Osteoblast (primary cell): ENCODE measurements at places on chromosomes 2 and 18. TPM values are rescaled to one million over a fixed set of nuclear protein-coding genes. Genes with fewer than 3 reads are reported as not detected.

Gene GGCX
- total RNA-seq, result 40.9 and 52.5 TPM in 2 replicates

Gene DAW1
- under 0.01 TPM in 1 of 2 replicates, not detected in the other for total RNA-seq

Gene CCL20
- 1.1 and 1.2 TPM in 2 replicates for total RNA-seq

Gene ATOH8
- total RNA-seq, result 18.6 and 35.1 TPM in 2 replicates

Gene SLC16A14
- total RNA-seq, result under 0.01 and 0.29 TPM in 2 replicates

Gene EVX2
- under 0.01 TPM in 1 of 2 replicates, not detected in the other for total RNA-seq

Gene LRATD1
- 5.8 and 10.0 TPM in 2 replicates for total RNA-seq

Gene ACTG2
- 0.72 TPM in 1 of 2 replicates, not detected in the other for total RNA-seq

Gene SPP2
- total RNA-seq, result not detected in 2 replicates

Gene GRHL1
- 0.29 and 0.36 TPM in 2 replicates for total RNA-seq

Gene ARHGAP25
- total RNA-seq, result under 0.01 and 0.29 TPM in 2 replicates

Gene EMX1
- not detected in 2 replicates for total RNA-seq

Gene CD28
- total RNA-seq, result not detected in 2 replicates

Gene IL18RAP
- not detected in 2 replicates for total RNA-seq

Gene SERPINB2
- total RNA-seq, result 0.72 and 1.8 TPM in 2 replicates

DNA sequence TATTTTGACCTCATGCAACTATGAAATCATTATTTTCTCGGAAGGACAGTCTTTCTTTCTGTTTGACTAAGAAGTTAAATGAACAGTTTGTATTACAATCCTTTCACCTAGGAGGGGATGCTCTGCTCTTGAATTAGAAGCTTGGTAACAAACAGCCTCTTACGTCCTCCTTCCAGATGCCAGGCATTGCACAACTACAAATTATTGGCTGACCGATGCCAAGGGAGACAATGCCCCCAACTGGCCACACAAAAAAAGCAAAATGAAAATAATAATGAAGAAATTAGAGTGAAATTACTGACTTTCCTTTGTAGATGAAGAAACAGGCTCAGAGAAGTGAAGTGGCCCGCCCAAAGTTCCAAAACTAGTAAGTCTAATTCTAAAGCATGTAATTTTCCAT, 177.9 kb downstream of the CYRIA start:
- H3K4me3 ChIP-seq, result no peak overlapping the region
- no peaks in the 10 kb centered on the region for H3K36me3 ChIP-seq
- DNase-seq, result no peak

DNA sequence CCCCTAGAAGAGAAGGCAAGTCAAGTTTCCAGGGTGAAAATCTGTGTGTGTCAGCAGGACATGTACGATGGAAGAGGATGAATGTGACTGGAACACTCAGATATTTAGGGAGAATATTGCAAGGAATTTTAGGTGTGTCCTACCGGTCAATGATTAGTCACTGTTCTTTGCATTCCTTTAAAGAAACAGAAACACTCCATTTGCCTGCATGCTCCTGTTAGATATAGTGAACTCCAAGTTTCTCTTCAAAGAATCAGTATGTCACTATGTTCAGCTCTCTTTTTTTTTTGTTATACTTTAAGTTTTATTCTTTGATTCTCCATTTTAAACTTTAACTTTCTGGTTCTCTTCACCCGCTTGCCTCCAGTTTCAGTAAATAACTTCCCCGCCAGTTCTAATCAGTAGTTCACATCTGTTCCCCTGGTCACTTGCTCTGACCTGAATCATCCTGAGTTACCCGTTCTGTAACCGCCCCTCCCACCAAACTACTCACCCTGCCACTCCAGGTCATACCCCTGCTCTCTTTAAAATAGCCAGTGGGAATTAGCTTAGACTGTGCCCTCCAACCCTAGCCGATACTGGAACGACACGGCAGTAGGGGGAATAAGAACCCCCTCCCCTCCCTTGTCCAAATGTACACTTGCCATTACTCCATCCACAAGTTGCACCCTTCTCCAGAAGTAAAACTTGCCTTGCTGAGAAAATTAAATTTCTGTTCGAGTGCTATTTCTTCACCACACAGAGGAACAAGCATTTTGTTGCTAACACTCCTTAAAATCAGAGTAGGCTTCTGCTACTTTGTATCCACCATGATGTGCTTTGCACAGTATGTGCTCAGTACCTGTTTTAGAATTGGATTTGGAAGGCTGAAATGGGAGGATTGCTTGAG, 268.4 kb downstream of the METTL4 start:
- H3K27me3 ChIP-seq, result no peaks in the 10 kb centered on the region
- peaks cover 7% of the 10 kb centered on the region for H3K4me1 ChIP-seq
- H3K27ac ChIP-seq, result no peak overlapping the region
- no peaks in the 10 kb centered on the region for H3K36me3 ChIP-seq
- no peak overlapping the region for H3K4me3 ChIP-seq
- no peak for DNase-seq

DNA sequence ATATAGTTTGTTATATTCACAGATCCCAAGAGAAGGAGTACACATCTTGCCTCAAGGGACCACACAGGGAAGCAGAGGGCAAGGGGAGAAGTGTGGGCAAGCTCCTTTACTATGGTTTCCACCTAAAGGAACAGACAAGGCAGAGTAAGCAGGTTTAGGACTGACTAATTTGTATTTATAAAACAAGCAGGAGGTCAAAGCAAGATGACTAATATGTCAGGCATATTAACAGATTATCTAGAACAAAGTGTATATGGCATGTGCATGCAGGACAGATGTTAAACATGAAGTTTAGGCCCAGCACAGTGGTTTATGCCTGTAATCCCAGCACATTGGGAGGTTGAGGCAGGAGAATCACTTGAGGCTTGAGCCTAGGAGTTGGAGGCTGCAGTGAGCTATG, 3.7 kb upstream of the LRP2 start:
- DNase-seq, result no peak
- no peak overlapping the region for H3K4me3 ChIP-seq
- no peak overlapping the region for H3K27ac ChIP-seq
- no peaks in the 10 kb centered on the region for H3K36me3 ChIP-seq

- no peaks in the 10 kb centered on the region for H3K4me1 ChIP-seq
- H3K4me3 ChIP-seq, result no peak overlapping the region
- no peaks in the 10 kb centered on the region for H3K36me3 ChIP-seq
- no peak for DNase-seq
- H3K27me3 ChIP-seq, result peaks cover 3% of the 10 kb centered on the region
These were observed 118.7 kb downstream of the CYP26B1 start for GRCh38 chr2:72028996-72029395.

DNA sequence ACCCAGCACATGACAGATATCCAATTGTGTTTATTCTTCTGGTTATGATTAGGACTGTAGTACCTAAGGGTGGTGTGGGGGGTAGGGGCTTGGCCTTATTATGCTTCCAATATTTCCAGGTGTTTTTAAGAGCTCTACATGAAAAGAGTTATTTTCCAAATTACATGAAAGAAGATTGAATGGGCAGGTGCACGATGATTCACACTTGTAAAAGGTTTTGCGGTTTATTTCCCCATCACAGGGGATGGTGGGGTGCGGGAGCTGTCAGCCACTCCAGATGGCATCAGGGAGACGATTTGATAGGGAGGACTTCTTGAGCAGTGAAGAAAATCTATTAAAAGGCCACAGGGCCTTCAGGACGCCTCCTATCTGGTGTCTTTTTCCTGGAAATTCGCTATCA, 15.1 kb upstream of the CCBE1 start:
- no peaks in the 10 kb centered on the region for H3K36me3 ChIP-seq
- H3K27me3 ChIP-seq, result no peaks in the 10 kb centered on the region
- no peak overlapping the region for H3K4me3 ChIP-seq

DNA sequence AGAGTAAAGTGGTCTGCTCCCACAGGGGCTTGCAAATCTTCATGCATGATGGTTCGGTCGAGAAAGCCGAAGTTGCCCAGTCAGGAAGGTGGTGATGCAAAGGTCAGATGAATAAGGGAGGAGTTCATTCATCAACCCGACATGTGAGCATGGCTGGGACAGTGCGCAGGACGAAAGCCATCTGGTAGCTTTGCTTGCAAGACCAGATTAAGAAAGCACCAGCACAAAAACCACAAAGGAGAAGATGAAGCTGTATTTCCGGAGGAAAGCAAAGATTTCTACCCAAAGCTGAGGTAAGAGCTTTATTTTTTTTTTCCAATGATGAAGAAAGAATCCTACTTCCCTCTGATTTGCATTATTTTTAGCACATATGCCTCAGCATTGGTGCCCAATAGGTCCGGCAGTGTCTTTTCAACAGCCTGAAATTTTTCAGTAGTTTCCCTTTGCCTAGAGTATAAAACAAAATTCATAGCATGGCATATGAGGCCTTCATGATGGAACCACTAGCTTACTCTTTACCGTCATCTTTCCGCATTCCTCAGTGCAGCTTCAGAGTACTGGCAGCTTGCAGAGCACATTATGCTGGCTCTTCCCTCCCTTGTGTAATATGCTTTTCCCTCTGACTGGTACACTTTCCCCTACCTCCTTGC, 112.0 kb upstream of the THOC1 start:
- H3K27me3 ChIP-seq, result no peaks in the 10 kb centered on the region
- H3K36me3 ChIP-seq, result no peaks in the 10 kb centered on the region
- DNase-seq, result no peak
- peaks cover 10% of the 10 kb centered on the region for H3K4me1 ChIP-seq

GRCh38 chr2:146916914-146917313, 927.9 kb upstream of the ACVR2A start:
- no peaks in the 10 kb centered on the region for H3K36me3 ChIP-seq
- no peaks in the 10 kb centered on the region for H3K27me3 ChIP-seq
- no peaks in the 10 kb centered on the region for H3K4me1 ChIP-seq
- H3K4me3 ChIP-seq, result no peak overlapping the region

- H3K4me1 ChIP-seq, result no peaks in the 10 kb centered on the region
- no peak overlapping the region for H3K27ac ChIP-seq
- no peak for DNase-seq
- H3K27me3 ChIP-seq, result peaks cover 43% of the 10 kb centered on the region
These were observed 6.9 kb upstream of the ADRA2B start for GRCh38 chr2:96123290-96123689.

DNA sequence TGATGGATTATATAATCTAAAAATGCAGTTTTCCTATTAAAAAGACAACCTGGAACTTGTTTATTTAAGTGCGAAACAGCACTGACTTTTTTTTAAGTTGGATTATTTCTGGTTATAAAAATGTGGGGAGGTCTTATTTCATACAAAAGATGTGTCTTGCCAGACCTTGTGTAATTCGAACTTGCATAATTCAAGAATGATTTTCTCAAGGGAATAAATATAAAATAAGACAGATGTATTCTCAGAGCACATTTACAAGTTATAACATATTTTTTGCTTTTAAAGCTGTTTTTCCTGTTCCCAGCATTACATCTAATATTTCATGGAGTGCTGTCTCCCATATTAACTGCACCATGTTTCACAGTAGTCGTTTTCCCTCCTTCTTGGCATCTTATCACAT, 263.1 kb downstream of the CDH20 start:
- H3K36me3 ChIP-seq, result no peaks in the 10 kb centered on the region
- peak overlapping the region; percentile 30 for H3K4me3 ChIP-seq
- peaks cover 15% of the 10 kb centered on the region for H3K4me1 ChIP-seq
- no peaks in the 10 kb centered on the region for H3K27me3 ChIP-seq

DNA sequence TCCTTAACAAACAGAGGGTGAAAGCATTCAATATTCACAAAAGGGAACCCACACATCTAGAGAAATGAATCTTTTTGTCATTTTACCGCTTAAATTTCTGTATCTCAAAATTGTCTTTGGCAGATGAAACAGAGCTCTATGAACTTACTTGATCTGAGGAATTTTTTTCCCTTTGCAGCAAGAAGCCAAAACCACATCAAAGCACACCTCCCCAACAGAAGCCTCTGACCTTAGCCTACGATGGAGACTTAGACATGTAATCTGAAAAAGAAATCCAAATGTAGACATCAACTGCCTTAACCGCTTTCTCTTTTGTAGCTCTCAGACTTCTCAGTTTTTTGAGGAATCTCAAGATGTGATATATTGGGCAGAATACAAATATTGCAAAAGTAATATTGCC, 287.9 kb upstream of the HNMT start:
- H3K4me3 ChIP-seq, result no peak overlapping the region
- no peaks in the 10 kb centered on the region for H3K4me1 ChIP-seq
- no peak overlapping the region for H3K27ac ChIP-seq
- DNase-seq, result no peak

- no peaks in the 10 kb centered on the region for H3K36me3 ChIP-seq
- H3K27me3 ChIP-seq, result peaks cover 3% of the 10 kb centered on the region
- H3K4me1 ChIP-seq, result no peaks in the 10 kb centered on the region
- peak; percentile 88 for DNase-seq
These were observed 20.9 kb downstream of the THNSL2 start for GRCh38 chr2:88190808-88191721.

DNA sequence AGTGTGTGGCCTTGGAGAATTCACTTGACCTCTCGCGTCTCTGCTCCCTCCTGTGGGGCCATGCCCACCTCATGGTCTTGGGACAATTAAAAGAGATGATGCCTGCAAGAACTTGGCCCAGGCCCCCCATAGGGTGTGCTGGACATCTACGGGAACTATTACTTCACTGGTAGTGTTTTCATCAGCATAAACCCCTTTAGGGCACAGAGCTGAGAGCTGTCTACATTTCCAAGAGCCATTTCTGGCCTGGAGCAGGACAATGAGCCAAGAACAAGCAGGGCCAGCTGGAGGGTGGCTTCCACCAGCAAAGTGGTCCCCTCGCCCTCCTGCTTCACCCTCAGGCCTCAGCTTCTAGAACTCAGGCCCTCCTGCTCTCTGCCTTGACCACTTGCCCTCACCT, 232.3 kb downstream of the ZBTB7C start:
- no peaks in the 10 kb centered on the region for H3K4me1 ChIP-seq
- DNase-seq, result no peak
- no peak overlapping the region for H3K4me3 ChIP-seq
- H3K36me3 ChIP-seq, result no peaks in the 10 kb centered on the region
- H3K27ac ChIP-seq, result no peak overlapping the region

- peak; percentile 92 for DNase-seq
- H3K4me3 ChIP-seq, result peak overlapping the region; percentile 84
- H3K27ac ChIP-seq, result peak overlapping the region; percentile 86
- H3K4me1 ChIP-seq, result peaks cover 20% of the 10 kb centered on the region
These were observed 1.2 kb downstream of the STON1 start for GRCh38 chr2:48531141-48531648.

DNA sequence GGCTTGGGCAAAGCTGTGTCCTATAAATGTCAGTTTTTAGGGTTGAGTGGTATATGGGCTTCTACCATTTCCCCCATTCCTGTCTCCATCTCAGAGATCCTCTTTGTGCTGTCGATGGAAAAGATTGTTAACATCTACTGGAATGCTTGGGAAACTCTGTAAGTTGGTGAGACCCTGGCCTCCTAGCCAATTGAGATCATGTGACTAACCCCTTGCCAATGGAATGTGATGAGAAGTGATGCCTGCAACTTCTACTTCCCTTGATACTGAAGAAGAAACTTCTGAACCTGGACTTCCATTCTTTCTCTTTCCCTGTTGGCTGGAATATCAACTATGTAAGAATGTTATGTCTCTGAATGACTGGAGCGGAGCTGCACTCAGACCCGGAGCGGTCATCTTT, 14.5 kb downstream of the SLC39A10 start:
- H3K27ac ChIP-seq, result no peak overlapping the region
- no peak overlapping the region for H3K4me3 ChIP-seq
- DNase-seq, result peak; percentile 57
- H3K36me3 ChIP-seq, result no peaks in the 10 kb centered on the region
- H3K27me3 ChIP-seq, result no peaks in the 10 kb centered on the region

DNA sequence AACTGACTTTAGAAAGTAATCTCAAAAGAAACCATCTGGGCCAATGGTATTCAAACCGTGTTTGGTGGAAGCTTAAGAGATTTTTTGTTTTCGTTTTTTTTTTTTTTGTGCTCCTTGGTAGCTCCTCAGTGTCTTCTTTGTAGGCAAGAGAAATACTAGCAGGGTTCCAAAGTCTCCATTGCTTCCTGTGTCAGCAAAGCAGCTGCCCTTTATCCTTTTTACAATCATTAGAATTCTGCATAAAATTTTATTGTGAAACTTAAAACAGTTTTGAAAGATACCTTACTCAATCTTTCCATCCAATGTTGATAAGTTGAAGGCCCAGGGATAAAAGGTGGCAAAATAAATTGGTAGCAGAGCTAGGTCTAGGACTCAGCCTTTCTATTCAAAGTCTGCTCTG, 479 bp downstream of the IL1F10 start:
- no peaks in the 10 kb centered on the region for H3K4me1 ChIP-seq
- H3K27ac ChIP-seq, result no peak overlapping the region
- H3K36me3 ChIP-seq, result no peaks in the 10 kb centered on the region
- peaks cover 25% of the 10 kb centered on the region for H3K27me3 ChIP-seq
